Osteoblast (primary cell): ENCODE measurements at places on chromosomes 6 and 20. TPM values are rescaled to one million over a fixed set of nuclear protein-coding genes. Genes with fewer than 3 reads are reported as not detected.

PRSS35 gene
- 1.1 and 1.5 TPM in 2 replicates for total RNA-seq

MCUR1 gene
- 13.6 and 14.8 TPM in 2 replicates for total RNA-seq

CITED2 gene
- 180 and 223 TPM in 2 replicates for total RNA-seq

CLVS2 gene
- total RNA-seq, result not detected in 2 replicates

PAX1 gene
- under 0.01 TPM in 1 of 2 replicates, not detected in the other for total RNA-seq

SIRPG gene
- not detected in 2 replicates for total RNA-seq

PNPLA1 gene
- total RNA-seq, result under 0.01 TPM in 1 of 2 replicates, not detected in the other

CCN6 gene
- 6.8 and 6.9 TPM in 2 replicates for total RNA-seq

HSD17B8 gene
- total RNA-seq, result 2.7 and 3.3 TPM in 2 replicates

PI3 gene
- total RNA-seq, result not detected in 2 replicates

RAET1L gene
- total RNA-seq, result not detected in 2 replicates

BHLHE23 gene
- total RNA-seq, result not detected in 2 replicates

C6orf132 gene
- 2.9 TPM in 2 replicates for total RNA-seq
